Peyer's patch (tissue), 4 donors: ENCODE measurements at places on chromosomes 3 and 15. TPM values are rescaled to one million over a fixed set of nuclear protein-coding genes. Genes with fewer than 3 reads are reported as not detected.

GRCh38 chr3:156360083-156360482 lies 194.8 kb downstream of the SSR3 start:
- no peak for DNase-seq

GRCh38 chr15:71080166-71080565 lies 35.1 kb upstream of the THSD4 start:
- no peak for DNase-seq

DNA sequence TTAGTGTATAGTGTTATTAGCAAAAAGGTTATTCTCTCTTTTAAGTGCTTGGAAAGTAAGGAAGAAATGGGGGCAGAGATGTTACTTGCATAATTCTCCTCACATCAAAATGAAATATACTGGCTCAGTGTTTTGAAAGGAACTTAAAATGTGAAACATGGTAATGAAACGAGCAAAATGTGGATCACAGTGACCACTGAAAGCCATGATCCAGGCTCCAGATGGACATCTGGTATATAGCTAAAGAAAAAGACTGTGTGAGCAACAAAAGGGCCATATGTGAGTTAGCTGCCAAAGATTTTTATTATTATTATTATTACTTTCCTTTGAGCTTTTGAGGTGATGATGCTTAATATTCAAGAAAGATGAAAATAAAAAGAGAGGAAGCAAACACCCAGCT lies 89.6 kb downstream of the GAP43 start:
- DNase-seq, result no peak

DNA sequence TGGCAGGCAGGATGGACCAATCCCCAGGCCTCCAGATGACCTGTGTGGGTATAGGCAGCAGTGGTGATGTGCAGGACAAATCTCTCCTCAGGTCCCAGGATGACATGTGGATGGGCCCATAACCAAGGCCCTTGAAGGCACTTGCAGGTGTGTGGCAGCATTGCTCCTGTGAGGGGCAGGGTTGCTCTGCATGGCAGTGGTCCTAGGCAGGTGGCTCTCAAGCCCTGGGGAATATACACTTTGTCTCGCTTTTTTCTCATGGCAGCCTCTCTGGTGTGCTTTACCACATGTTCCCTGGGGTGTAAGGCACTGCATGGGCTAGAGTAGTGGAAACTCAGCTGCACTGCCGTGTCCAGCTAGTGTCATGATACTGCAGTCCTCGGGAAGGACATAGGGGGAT lies 503.6 kb downstream of the UNC13C start:
- no peak for DNase-seq

DNA sequence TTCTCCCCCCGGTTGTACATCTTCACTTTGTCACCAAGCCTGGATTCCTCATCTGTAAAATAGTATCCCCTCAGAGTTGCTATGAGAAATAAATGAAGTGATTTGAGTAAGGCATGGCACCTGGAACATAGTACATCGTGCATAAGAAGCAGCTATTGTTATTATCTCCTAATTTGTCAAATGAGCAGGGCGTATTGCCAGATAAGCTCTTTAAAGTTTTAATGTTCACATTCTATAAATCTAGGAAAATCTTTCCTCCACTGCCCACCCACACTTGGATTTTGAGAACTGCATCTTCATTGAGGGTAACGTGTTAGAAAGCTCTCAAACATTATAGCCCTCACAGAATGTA lies 32.3 kb downstream of the CACNA1D start:
- DNase-seq, result no peak

EPHB1 gene
- total RNA-seq, result 0.83 TPM

DNA sequence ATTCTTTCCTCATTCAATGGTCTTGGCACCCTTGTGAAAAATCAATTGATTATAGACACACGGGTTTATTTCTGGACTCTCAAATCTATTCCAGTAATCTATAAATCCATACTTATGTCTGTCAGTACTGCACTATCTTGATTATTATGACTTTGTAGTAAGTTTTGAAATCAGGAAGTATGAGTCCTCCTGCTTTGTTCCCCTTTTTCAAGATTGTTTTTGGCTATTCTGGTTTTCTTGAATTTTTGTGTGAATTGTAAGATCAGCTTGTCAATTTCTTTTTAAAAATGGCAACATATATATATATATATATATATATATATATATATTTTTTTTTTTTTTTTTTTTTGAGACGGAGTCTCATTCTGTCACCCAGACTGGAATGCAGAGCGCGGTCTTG lies 32.3 kb upstream of the CFAP20DC start:
- no peak for DNase-seq

STIMATE gene
- total RNA-seq, result 91.6 TPM

GRCh38 chr3:193060748-193061546 lies 143.3 kb upstream of the MB21D2 start:
- DNase-seq, result no peak

- no peak for DNase-seq
These were observed 209.9 kb upstream of the VEPH1 start for GRCh38 chr3:157713101-157713500.

GRCh38 chr15:89972085-89972484 lies 29.0 kb upstream of the ZNF710 start:
- DNase-seq, result no peak

MED12L gene
- 0.09 TPM for total RNA-seq

GRCh38 chr3:153130312-153130977 lies 31.6 kb upstream of the RAP2B start:
- no peak for DNase-seq

DLL4 gene
- total RNA-seq, result 15.3 TPM

DNA sequence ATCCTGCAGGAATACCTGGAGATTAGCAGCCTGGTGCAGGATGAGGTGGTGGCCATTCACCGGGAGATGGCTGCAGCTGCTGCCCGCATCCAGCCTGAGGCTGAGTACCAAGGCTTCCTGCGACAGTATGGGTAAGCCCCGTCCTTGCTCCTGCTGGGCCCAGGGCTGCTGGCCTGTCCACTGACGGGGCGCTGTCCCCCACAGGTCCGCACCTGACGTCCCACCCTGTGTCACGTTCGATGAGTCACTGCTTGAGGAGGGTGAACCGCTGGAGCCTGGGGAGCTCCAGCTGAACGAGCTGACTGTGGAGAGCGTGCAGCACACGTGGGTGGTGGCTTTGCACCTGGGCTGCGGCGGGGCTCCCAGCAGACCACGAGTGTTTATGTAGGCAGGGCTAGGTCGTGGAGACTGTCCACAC lies 5.0 kb downstream of the FES start:
- peak; percentile 49 for DNase-seq

MST1 gene
- total RNA-seq, result 156 TPM

- DNase-seq, result peak; percentile 35
These were observed 4.0 kb upstream of the SMCO1 start for GRCh38 chr3:196518966-196519717.

SMAD6 gene
- 11.0 TPM for total RNA-seq

MESP1 gene
- not detected for total RNA-seq

DNA sequence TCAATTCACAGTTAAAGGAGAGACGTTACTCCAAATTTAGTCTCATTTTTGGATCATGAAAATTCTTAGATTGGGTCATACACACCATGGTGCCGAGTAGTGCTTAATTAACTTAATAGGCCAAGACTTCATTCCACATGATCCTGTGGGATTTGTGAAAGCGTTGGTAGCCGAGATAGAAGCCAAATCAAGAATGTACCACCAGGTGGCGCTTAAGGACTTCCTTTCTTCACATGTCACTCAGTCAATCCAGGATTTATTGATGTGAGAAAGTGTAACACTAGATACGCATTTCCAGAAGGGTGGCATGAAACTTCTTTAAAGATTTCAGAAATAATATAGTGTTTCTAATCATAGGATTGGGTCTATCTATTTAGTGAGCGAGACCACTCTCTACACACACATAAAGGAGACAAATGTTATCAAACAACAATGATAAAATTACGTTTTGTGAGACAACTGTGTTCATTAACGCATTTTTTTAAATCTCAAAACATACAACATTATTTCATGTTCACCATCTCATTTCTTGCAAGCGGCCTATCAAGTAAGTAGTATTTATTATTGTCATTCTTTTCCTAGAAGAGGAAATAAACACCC lies 436.1 kb downstream of the CHL1 start:
- no peak for DNase-seq

DNA sequence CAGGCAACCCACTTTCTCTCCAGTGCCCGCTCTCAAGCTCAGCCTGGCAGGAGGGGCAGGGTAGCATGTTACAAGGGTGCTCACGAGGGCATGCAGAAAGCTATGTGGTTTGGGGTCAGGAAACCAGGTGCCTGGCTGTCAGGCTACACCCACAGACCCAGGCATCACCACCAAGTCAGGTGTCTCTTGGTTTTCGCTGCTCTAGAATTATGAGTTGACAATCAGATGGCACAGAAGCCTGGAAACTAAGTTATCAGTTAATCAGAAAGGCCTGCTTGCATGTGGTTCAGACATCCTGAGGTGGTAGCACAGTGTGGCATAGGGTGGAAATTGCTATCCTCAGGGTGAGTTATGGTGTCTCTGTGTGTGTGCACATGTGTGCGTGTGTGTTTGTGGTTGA lies 16.2 kb upstream of the CCR9 start:
- DNase-seq, result no peak

GRCh38 chr15:95470997-95471689 lies 859.4 kb upstream of the NR2F2 start:
- DNase-seq, result no peak

GRCh38 chr15:71435552-71435951 lies 320.3 kb downstream of the THSD4 start:
- no peak for DNase-seq

CORO2B gene
- 2.2 TPM for total RNA-seq

GRCh38 chr15:32042269-32042972 lies 12.1 kb downstream of the CHRNA7 start:
- DNase-seq, result no peak

CPNE9 gene
- not detected for total RNA-seq

- no peak for DNase-seq
These were observed 27.8 kb downstream of the RBPMS2 start for GRCh38 chr15:64747578-64747977.

DNA sequence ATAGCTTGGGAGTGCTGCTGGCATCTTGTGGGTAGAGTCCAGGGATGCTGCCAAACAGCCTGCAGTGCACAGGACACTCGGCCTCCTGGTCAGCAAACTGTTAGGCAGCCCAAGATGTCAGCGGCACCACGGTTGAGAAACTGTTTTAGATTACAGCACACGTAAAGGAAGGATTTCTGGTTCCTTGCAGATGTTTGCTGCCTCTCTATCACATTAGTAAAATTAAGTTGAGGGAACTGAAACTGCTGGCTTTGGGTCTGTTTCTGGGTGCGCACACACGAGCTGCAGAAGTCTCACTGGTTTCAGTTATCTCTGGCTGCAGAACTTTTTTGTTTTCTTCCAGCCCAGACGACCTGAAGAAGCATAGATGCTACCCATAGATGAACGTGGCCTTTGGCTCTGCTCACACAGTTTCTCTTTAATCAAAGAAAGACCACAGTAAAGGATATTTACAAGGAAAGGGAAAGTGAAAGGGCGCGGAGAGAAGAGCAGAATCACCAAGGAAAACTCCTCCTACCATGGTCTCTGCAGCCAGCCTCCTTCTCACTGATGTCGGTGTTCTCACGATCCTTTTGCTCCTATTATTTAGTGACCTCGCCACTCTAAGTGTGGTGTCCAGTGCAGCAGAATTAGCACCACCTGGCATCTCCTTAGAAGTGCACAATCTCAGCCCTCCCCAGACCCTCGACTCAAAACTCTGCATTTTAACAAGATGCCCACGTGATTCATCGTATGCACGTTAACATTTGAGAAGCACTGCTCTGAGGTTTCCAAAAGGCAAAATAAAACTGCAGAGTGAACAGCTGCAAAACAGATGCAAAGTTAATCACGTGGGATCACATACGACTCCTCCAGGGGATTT lies 50.6 kb upstream of the AKAP13 start:
- DNase-seq, result peak; percentile 81

DNA sequence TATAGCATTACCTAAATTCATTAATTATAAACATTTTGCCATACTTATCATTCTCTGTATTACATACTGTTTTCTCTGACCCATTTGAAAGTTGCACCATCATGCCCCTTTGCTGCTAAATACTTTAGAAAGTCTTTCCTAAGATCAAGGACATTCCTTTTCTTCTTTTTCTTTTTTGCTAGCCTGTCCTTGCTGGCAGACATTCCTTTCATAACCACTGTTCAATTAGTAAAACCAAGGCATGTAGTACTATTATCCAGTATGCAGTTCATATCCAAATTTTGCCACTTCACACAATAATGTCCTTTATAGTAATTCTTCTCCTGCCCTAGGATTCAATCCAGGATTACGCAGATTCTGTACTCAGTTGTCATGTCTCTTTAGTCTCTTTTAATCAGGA lies 321.0 kb upstream of the C2CD4B start:
- DNase-seq, result no peak

CPN2 gene
- total RNA-seq, result not detected

PIGZ gene
- 44.1 TPM for total RNA-seq
